Pancreas (tissue), 10 donors: ENCODE measurements at places on chromosomes 16 and 17. TPM values are rescaled to one million over a fixed set of nuclear protein-coding genes. Genes with fewer than 3 reads are reported as not detected.

DNA sequence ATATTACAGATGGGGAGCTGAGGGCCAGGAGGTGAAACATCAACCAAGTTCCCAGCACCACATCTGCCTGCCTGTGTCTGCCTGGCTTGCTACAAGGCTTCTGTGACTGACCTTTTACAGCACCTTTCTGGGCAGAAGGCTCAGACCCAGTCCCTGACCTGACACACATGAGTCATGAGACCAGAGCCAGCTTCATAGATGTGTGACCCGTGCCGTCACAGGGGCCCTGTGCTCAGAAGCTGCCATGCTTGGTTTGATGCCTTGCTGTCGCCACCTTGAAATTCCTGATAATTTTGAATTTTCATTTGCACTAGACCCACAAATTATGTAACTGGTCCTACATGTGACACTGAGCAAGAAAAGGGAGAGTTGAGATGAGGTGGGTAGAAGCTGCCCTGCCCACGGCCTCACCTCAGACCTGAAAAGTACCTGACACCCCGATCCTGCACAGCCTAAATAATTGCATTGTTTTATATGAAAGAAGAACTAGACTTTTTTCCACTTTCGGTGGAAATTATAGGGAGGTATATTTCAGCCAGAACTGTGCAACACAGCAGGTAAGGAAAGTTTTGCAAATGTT, 13.3 kb upstream of the PECAM1 start:
- H3K27ac ChIP-seq: no peak overlapping the region
- no peaks in the 10 kb centered on the region for H3K27me3 ChIP-seq
- no peaks in the 10 kb centered on the region for H3K36me3 ChIP-seq
- no peaks in the 10 kb centered on the region for H3K4me1 ChIP-seq

DNA sequence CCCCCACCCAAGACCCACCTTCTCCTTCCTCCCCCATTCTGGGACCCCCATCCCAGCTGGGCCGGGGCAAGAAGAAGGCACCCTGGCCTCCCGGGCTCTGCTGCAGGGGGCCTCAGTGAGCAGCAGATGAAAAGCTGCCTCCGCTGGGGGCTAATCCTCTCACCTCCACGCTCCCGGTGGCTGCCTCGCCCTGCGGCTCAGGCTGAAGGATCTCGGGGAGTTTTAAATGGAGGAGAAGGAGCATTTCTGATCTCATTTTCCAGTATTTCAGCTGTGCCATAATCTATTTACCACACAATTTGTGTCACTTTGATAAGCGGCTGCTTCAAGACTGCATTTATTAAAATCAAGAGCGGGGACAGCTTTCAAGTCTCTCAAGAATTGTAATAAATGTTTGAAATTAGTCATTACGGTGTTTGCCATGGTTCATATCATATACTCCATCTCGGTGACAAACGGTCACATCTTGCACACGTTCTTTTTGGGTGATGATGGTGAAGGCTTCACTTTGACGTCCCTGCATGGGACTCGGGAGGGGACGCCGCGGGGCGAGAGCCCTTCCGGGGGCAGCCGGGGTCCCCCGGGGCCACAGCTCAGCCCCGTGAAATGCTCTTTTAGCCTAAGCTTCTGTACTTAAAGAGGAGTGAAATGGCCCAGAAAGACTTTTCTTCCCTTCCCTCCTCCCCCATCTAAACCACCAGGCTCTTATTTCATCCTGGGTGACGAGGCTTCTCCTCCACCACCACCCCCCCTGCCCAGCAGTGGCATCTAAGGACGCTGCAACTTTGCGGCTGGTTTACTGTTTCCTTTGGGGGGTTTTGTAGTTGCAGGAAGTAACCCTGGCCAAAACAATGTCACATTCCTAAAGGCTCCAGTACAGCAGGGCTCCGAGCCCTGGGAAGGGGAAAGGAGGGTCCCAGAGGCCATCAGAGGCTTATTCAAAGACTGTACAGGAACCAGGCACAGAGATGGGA, 313.1 kb upstream of the TNRC6C start:
- no peaks in the 10 kb centered on the region for H3K27me3 ChIP-seq
- no peak overlapping the region for H3K27ac ChIP-seq
- H3K36me3 ChIP-seq: no peaks in the 10 kb centered on the region
- no peak overlapping the region for H3K4me3 ChIP-seq
- no peak for DNase-seq
- H3K4me1 ChIP-seq: no peaks in the 10 kb centered on the region

DNA sequence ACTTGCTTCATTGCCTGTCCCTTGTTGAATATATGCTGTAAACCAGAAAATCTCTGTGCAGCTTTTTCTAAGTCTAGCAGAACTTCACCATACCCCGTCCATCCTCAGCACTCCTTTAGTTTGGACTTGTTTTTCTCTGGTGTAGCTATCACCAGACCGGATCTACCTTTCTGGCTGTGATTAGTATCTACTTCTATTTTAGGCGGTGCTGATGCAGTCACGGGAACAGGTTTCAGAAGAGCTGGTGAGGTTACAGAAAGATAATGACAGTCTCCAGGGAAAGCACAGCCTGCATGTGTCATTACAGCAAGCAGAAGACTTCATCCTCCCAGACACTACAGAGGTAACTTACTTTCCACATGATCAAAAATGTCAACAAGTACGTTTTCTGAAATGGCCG, 46.4 kb downstream of the NUP88 start:
- no peaks in the 10 kb centered on the region for H3K36me3 ChIP-seq
- no peaks in the 10 kb centered on the region for H3K27me3 ChIP-seq
- H3K4me3 ChIP-seq: no peak overlapping the region
- H3K4me1 ChIP-seq: no peaks in the 10 kb centered on the region
- H3K27ac ChIP-seq: no peak overlapping the region

MT1A gene
- 4.7 TPM for total RNA-seq

ACSM5 gene
- 0.55 TPM for total RNA-seq

DNAH2 gene
- 0.23 TPM for total RNA-seq

DNA sequence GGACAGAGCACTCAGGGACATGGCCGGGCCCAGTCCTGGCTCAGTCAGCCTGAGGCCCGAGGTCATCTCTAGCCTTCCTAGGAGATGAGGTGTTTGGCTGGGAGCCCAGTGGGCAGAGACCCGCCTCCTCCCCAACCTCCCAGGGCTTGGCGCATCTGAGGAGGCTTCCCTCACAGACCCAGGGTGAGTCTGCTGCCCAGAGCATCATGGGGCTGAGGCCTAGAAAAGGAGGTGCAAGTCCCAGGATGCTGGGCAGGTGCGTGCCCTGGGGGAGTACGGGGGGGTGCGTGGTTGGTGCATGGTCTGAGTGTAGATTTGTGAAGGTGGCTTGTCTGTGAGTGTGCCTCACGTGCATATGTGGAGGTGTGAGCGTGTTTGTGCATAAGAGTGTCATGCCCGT, 4.7 kb downstream of the PDE6G start:
- H3K27me3 ChIP-seq: peaks cover 12% of the 10 kb centered on the region
- no peak overlapping the region for H3K27ac ChIP-seq
- DNase-seq: peak; percentile 75
- H3K4me1 ChIP-seq: no peaks in the 10 kb centered on the region
- H3K36me3 ChIP-seq: no peaks in the 10 kb centered on the region

SLC12A4 gene
- total RNA-seq: 31.9 TPM

DNA sequence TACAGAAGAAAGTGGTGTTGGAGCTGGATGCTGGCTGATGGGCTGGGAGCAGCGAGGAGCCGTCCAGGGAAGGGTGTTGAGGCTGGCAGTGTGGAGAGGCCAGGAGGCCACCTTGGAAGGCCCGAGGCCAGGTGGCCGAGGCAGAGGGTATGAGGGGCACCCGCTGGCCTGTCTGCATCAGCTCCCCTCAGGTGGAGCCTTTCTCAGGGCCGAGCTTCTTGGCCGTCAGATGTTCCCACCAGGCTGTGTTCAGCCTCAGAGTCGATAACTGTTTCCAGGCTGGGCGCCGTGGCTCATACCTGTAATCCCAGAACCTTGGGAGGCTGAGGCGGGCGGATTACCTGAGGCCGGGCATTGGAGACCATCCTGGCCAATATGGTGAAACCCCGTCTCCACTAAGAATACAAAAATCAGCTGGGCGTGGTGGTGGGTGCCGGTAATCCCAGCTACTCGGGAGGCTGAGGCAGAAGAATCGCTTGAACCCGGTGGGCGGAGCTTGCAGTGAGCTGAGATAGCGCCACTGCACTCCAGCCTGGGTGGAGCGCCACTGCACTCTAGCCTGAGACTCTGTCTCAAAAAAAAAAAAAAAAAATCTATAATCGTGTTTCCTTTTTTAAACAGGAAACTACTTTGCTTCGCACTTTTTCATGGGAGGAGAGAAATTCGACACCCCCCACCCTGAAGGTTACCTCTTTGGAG, 25.3 kb downstream of the MGRN1 start:
- no peak for DNase-seq
- H3K4me1 ChIP-seq: peaks cover 20% of the 10 kb centered on the region
- H3K27ac ChIP-seq: no peak overlapping the region
- H3K27me3 ChIP-seq: no peaks in the 10 kb centered on the region
- H3K36me3 ChIP-seq: peaks cover 15% of the 10 kb centered on the region

DNA sequence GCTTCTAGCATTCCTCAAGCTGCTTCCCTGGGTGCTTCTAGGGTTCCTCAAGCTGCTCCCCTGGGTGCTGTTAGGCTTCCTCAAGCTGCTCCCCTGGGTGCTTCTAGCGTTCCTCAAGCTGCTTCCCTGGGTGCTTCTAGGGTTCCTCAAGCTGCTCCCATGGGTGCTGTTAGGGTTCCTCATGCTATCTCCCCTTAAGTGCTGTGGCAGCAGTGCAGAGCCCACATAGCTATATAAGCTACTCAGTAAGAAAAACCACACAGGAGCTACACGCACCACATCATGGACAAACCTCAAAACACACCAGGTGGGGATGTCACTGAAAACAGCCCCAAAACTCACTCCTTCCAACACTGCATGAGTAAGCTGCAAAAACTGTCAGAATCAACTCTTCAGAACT, 35.2 kb downstream of the ANKRD11 start:
- H3K36me3 ChIP-seq: no peaks in the 10 kb centered on the region
- no peaks in the 10 kb centered on the region for H3K27me3 ChIP-seq
- no peak for DNase-seq
- no peak overlapping the region for H3K4me3 ChIP-seq
- H3K4me1 ChIP-seq: peaks cover 26% of the 10 kb centered on the region

DNA sequence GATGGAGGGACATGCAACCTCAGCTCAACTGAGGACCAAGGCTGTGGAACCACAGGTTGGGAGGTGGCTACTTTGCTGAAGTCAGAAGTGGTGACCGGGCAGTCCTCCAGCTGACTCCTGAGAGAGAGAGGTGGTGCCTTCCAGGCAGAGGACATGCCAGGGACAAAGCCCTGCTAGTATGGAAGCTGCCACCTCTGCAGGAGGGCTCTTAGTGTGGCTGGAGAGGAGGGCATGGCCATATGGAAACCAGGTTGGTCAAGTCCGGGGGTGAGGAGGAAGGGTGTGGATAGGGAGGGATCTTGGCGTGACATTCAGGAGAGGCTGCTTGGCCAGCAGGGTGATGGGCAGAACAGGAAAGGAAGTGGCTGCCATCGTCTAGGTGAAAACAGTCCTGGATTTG, 5.7 kb downstream of the C16orf86 start:
- H3K4me1 ChIP-seq: peaks cover 13% of the 10 kb centered on the region
- DNase-seq: no peak
- no peaks in the 10 kb centered on the region for H3K27me3 ChIP-seq
- no peak overlapping the region for H3K27ac ChIP-seq
- no peaks in the 10 kb centered on the region for H3K36me3 ChIP-seq

TLCD3A gene
- total RNA-seq: 4.7 TPM

- no peak overlapping the region for H3K27ac ChIP-seq
- no peaks in the 10 kb centered on the region for H3K27me3 ChIP-seq
- no peak overlapping the region for H3K4me3 ChIP-seq
- H3K4me1 ChIP-seq: no peaks in the 10 kb centered on the region
- no peak for DNase-seq
Observed at GRCh38 chr16:50257876-50258275, 8.5 kb upstream of the ADCY7 start.

- H3K36me3 ChIP-seq: peaks cover 13% of the 10 kb centered on the region
- no peaks in the 10 kb centered on the region for H3K4me1 ChIP-seq
- H3K27ac ChIP-seq: no peak overlapping the region
- DNase-seq: no peak
- no peak overlapping the region for H3K4me3 ChIP-seq
Observed at GRCh38 chr17:36503456-36504155, 17.1 kb downstream of the ZNHIT3 start.

- H3K36me3 ChIP-seq: no peaks in the 10 kb centered on the region
- H3K27ac ChIP-seq: no peak overlapping the region
- no peaks in the 10 kb centered on the region for H3K27me3 ChIP-seq
- no peak for DNase-seq
- no peak overlapping the region for H3K4me3 ChIP-seq
Observed at GRCh38 chr17:17264430-17264829, 16.6 kb downstream of the COPS3 start.

SLC5A10 gene
- total RNA-seq: not detected

EXOC3L1 gene
- 0.93 TPM for total RNA-seq

GRCh38 chr16:5026664-5027063, 7.1 kb downstream of the NAGPA start:
- no peaks in the 10 kb centered on the region for H3K4me1 ChIP-seq
- no peak overlapping the region for H3K27ac ChIP-seq
- H3K27me3 ChIP-seq: no peaks in the 10 kb centered on the region
- no peaks in the 10 kb centered on the region for H3K36me3 ChIP-seq
- no peak for DNase-seq

GRCh38 chr16:84836967-84837366, 17.2 kb downstream of the CRISPLD2 start:
- H3K4me3 ChIP-seq: no peak overlapping the region
- H3K27me3 ChIP-seq: no peaks in the 10 kb centered on the region
- H3K4me1 ChIP-seq: no peaks in the 10 kb centered on the region

DNA sequence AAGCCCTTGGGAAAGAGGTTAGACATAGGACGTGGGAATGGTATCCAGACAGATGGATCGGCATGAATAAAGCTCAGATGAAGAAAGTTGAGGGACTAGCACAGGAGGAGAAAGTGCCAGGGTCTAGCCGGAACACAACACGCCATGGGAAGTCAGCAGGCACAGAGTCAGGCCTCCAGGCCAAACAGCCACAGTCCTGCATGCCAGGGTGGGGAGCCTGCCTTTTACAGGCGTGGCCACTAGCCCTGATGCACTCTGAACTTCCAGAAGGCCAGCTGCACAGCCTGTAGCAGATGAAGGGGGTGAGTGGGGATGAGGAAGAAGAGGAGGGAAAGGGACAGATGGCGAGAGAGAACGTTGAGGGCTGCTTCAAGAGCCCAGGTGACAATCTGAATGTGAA, 5.2 kb downstream of the B9D1 start:
- no peak for DNase-seq
- H3K27ac ChIP-seq: no peak overlapping the region
- H3K4me1 ChIP-seq: no peaks in the 10 kb centered on the region
- H3K36me3 ChIP-seq: no peaks in the 10 kb centered on the region

EVPL gene
- total RNA-seq: 2.2 TPM

GRCh38 chr17:1626333-1626732, 2.3 kb downstream of the SLC43A2 start:
- no peak overlapping the region for H3K4me3 ChIP-seq
- H3K27me3 ChIP-seq: no peaks in the 10 kb centered on the region
- H3K4me1 ChIP-seq: peaks cover 5% of the 10 kb centered on the region
- no peak overlapping the region for H3K27ac ChIP-seq
